ENCODE measurements at places on chromosomes 1 and 21.

GRCh38 chr1:201275253-201275666 is 8.0 kb upstream of the PKP1 start:
- DNase-seq: peak; percentile 72

- no peak for DNase-seq
Measured at GRCh38 chr1:117967881-117968280, 38.3 kb downstream of the WDR3 start.

- DNase-seq: no peak
Measured at GRCh38 chr1:237759377-237759776, 131.3 kb downstream of the ZP4 start.

DNA sequence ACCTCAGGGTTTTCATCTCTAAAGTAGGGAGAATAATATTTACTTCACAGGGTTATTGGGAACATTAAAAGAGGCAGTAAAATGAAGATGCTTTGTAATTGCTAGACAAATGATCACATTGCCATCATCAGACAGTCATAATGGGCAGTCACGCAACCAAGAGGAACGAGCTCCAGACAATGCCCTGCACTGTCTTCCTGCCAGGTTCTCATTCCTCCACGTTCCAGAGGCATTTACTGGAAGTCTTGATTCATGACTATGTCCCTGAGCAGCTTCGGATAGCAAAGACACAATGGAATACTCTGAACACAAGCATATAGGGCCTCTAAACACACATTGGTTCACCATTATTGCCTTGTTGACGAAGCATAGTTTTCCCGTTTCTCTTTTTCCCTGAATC is 389.7 kb downstream of the NTNG1 start:
- DNase-seq: no peak

DNA sequence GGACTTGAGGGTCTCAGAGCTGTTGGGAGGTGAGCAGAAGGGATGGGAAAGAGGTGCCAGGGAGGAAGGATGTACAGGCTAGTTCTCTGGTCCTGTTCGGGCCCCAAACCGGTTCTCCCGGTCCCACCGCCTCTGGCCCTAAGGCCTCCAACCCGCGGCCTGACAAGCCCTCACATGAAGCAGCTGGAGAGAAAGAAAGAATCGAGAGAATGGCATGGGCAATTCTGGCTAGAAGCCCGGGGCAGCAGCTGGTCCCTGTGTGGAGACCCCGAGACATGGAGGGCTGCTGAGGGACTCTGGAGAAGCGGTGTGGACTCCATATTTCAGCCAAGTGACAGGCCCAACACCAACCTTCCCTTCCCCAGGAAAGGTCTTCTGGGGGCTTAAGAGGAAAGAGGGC is 730 bp downstream of the CDC42SE1 start:
- no peak for DNase-seq

DNA sequence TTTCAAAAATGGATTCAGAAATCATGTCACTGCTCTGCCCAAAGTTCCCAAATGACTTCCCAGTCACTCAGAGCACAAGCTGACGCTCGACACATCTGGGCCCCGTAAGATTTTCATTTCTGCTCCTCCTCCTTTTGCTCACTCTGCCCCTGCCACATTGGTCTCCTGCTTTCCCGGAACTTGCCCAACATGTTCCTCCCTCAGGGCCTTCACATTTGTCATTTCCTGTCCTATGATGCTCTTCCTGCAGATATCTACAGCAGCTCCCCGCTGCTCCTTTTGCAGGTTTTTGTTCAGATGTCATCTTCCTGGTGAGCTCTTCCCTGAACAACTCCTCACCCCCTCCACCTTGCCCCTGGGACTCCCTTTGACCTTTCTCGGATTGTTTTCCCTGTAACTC is 58.5 kb upstream of the IVNS1ABP start:
- no peak for DNase-seq

GRCh38 chr1:107875689-107876088 is 89.3 kb downstream of the VAV3 start:
- no peak for DNase-seq

DNA sequence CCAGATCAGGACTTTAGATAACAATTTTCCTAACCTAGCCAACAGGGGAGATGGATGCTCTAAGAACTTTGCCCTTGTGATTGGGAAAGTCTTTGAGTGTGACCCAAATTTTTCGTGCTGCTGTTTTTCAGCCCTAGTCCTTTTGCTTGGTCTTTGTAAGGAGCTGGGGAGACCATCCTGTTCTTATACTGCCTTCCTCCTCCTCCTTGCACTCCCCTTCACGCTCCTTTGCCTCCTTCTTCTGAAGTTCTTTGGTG is 5.7 kb downstream of the KCNQ4 start:
- DNase-seq: no peak

DNA sequence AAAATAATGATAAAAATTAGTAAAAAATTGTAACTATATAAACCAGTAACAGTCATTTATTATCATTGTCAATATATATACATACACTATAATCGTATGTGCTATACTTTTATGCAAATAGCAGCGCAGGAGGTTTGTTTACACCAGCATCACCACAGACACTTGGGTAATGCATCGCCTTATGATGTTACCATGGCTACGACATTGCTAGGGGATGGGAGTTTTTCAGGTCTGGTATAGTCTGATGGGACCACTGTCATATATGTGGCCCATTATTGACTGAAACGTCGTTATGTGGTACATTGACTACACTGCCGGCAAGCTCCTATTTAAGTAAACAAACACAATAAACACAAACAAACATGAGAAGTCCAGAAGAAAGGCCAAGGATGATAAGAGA is 45.6 kb downstream of the KCNK1 start:
- no peak for DNase-seq

GRCh38 chr21:34974162-34974981 is 74.7 kb downstream of the RUNX1 start:
- no peak for DNase-seq

GRCh38 chr1:215405211-215405610 is 161.9 kb upstream of the KCTD3 start:
- DNase-seq: no peak

- no peak for DNase-seq
Measured at GRCh38 chr1:26064553-26064952, 2.9 kb downstream of the TRIM63 start.

GRCh38 chr1:92134331-92134730 is 54.2 kb downstream of the BTBD8 start:
- DNase-seq: no peak

DNA sequence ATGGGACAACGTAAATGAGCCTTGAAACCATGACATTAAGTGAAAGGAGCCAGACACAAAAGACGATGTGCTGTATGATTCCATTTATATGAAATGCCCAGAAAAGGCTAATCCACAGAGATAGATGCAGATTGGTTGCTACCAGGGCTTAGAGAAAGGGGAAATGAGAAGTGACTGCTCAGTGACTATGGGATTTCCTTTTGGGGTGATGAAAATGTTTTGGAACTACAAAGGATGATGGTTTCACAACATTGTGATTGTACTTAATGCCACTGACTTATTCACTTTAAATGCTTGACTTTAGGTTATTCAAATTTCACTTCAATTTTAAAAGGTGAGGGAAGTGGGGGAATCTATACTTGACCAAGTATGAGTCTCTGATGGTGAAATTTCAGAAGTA is 414.3 kb downstream of the SETD4 start:
- DNase-seq: no peak

DNA sequence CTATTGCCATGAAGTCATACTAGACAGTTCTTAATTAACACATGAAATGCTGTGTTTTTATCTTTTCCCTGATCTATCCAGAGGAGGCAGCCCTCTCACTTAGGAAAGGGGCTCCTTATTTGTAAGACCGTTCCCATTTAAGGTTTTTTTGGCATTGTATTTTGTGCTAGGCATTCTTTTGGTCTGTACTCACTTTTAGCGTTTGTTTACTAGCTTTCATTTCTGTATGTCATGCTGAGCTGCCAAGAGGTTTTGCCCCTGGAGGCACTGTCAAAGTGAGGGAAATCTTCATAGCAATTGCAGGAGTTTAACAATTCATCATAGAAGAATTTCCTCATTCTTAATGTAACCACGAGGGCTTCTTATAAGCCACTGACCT is 59.5 kb downstream of the MTR start:
- no peak for DNase-seq

DNA sequence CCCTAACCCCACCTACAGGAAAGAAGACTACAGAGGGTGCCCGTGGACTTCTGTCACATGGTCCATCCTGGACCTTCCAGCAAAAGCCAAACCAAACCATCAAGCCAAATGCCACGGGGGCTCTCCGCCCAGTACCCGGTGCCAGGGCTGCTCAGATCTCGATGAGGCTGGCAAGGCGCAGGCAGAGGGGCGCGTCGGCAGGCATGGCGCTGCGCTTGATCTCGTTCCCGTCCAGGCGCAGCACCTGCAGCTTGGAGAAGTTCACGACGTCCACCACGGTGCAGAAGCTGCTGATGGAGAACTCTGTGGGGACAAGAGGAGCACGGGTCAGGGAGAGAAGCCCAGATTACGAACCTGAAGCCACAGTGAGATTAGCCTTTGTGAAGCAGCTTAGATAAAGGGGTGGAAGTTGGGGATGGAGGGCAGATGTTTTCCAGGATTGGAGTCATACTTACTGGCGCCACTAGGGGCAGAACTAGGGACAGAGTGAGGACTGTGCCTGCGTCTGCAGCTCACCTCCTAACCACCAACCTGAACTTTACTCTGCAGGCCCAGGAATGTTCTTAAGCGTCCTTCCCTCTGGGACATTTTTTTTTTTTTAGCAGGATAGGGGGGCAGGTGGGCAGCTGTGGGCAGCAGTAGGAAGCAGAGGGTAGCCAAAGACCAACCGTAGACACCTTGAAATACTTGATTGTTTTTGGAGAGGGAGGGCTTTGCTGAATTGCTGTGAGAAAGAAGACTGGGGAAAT is 8.6 kb downstream of the FMOD start:
- DNase-seq: no peak

DNA sequence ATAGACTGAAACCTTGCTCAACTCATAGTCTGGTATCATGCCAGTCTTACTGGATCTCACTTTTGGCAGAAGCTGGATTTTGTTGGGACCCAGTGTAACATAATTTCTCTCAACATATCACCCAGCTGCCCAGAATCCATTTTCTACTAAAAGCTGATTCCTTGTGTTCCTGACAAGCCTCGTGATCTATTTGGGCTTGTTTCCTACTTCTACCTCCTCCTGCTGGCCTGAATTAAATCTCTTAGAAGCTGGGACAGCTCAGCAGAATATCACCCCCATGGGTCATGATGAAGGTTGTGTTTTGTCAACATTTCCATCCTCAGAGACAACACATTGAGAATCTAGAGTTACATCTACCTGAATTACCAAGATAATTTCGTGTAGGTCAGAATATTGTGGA is 7.7 kb downstream of the GOLT1A start:
- no peak for DNase-seq

DNA sequence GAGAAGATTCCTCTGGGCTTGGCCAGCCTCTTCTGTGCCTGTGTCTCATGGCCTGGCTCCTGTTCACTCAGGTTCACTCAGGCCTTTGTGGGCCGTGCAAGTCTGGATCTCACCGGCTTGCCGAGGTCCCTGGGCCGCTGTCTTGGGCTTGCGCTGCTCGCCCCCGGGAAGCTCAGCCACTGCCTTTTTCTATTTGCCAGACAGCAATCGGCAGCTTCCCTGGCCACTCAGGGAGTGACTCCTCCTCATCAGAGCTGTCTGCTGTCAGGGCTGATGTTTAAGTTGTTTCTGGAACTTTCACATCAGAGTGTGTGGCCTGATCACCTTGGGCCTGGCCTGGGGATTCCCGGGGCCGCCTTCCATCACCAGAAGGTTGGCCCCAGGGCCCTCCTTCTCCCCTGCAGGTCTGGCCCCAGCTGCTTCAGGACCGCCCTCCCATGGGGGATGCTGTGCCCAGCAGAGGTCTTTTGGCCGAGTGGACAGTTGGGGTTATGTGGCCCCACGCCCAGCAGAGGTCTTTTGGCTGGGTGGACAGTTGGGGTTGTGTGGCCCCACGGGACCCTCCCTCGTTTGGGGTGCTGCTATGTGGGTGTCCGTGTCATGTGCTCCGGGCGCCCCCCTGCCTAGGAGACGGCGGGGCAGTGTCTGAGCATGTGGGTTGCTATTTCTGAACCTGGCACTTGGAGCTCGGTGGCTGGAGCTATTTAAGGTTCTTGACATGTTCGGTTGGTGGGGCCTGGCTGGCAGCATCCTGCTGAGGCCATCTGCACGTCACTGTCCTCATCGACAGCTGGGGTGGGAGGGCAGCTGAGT is 12.5 kb downstream of the SLX9 start:
- no peak for DNase-seq

DNA sequence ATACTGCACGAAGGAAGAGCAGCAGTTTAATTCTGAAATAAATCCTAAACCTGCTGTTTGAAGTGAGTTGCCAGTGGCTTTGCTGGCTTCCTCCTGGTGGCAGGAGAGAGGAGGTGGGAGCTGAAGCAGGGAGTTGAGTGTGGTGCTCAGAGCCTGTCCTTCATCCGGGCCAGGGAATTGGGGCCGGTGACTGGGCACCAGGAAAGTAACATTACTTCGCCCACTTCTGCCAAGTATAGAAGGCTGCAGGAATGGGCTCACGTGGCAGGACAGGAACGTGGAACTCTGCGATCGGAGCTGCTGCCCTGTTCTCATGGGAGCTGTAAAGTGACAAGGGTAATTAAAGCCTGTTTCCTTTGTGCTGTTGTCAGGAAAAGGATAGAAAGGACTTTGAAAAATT is 8.7 kb downstream of the TOR3A start:
- DNase-seq: no peak

- DNase-seq: peak; percentile 26
Measured at GRCh38 chr1:198167436-198167934, 10.7 kb downstream of the NEK7 start.

GRCh38 chr1:31701091-31701736 is 2.6 kb downstream of the COL16A1 start:
- peak; percentile 91 for DNase-seq

GRCh38 chr1:74502858-74503257 is 9.6 kb downstream of the LRRC53 start:
- DNase-seq: no peak

GRCh38 chr1:207851696-207852095 is 59.2 kb downstream of the CD34 start:
- DNase-seq: no peak

GRCh38 chr1:7229696-7230631 is 444.7 kb downstream of the CAMTA1 start:
- DNase-seq: no peak
